ENCODE measurements at places on chromosomes 11 and 22.

DNA sequence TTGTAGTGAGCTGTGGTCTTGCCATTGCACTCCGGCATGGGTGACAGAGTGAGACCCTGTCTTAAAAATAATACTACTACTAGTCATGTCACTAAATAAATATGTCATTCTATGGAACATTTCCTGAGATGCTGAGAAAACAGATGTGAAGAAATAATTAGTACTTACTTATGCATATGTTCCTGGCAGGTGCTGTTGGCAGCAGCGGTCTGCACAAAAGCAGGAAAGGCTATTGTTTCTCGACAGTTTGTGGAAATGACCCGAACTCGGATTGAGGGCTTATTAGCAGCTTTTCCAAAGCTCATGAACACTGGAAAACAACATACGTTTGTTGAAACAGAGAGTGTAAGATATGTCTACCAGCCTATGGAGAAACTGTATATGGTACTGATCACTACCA, 8.8 kb downstream of the ARCN1 start:
- no peak for DNase-seq

DNA sequence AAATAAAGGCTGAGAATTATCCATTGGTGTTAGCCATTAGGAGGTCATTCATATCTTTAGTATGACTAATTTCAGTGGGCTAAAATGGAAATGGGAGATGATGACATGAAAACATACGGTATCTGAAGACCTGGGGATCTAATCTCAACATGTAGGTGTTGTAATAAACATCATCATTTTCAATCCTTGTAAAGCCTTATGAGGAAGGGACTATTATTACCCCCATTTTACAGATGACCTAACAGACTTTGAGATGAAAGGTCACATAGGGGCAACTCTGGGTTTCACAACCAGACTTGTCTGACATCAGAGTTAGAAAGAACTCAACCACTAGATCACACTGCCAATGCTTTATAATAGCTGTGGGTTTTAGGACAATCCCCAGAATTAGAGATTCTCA, 34.8 kb upstream of the TMEM135 start:
- DNase-seq, result no peak

DNA sequence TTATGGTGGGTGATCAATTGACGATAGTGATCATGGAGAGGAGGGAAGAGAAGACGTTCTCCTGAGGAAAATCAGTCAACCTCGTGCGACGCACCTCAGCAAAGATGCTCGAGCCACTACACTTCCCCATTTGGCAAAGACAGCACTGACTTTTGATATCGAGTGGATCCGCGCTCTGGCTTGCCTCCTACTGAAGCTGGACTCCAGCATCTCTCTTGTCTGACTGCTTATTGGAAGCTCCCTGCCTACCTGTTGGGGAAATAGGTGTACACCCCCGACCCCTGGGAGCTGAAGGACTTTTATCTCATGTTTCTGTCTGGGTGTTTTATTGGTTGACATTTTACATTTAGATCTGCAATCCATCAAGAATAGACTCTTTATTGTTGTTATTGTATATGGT, 476.8 kb upstream of the B3GAT1 start:
- no peak for DNase-seq

GRCh38 chr11:122393209-122393860, 262.2 kb upstream of the UBASH3B start:
- no peak for DNase-seq

GRCh38 chr22:34015642-34016041, 95.4 kb upstream of the LARGE1 start:
- DNase-seq, result no peak

DNA sequence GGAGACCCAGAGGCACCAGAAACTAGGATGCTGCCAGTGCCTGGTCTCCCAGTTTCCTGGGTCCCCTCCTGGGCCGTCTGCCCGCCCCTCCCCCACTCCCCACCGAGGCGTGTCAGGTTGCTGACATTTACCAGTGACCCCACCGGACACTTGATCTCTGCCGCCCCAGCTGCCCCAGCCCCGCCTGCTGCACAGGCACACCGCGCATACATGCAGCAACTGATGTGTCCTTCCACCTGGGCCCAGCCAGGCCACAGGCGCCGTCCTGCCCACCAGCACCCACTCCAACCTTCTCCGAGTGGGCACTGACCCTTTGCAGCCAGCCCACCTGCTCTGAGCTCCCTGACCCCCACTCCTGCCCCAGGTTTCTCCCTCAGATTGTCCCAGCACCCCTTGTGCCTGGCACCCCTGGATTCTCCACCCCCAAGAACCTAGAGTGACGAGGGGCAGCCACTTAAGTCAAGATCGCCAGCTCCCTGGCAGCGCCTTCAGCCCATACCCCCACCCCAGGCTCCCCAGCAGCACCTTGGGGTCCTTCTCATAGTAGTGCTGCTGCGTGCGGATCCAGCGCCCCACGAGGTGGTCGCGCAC, 548 bp downstream of the PYGM start:
- DNase-seq, result no peak

- no peak for DNase-seq
Observed at GRCh38 chr11:134243913-134244312, 9.2 kb downstream of the THYN1 start.

GRCh38 chr11:64852804-64853509, 8.5 kb upstream of the CDC42BPG start:
- DNase-seq, result no peak

GRCh38 chr11:126790550-126791081, 210.0 kb downstream of the KIRREL3 start:
- no peak for DNase-seq

- DNase-seq, result no peak
Observed at GRCh38 chr22:36682811-36683210, 20.7 kb downstream of the CACNG2 start.

DNA sequence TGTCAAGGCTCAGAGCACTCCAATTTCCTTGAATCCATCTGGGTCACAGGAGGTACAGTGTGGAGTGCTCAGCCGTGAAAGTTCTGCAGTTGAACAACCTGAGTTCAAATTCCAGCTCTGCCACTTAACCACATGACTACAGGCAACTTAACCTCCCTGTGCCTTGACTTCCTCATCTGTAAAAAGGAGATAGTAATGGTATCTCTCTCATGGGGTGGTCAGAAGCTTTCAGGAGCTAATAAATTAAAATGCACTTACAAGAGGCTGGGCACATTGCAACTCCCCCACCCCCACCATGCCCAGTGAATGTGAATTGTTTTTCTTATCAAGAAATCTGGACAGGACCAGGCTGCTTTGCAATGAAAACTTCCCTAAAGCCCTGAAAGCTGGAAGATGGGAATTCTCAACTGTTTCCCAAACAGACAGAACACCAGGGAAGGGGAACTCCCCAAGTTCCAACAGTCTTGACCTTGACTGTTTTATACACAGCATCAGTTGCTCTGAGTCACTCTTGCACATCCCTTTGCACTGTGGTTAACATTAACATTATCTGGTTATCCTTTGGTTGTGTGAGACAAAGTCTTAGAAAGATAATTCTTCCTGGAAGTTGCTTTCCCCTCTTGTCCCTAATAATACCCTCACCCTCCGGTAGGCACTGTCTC, 137.0 kb downstream of the SLC1A2 start:
- DNase-seq, result no peak

DNA sequence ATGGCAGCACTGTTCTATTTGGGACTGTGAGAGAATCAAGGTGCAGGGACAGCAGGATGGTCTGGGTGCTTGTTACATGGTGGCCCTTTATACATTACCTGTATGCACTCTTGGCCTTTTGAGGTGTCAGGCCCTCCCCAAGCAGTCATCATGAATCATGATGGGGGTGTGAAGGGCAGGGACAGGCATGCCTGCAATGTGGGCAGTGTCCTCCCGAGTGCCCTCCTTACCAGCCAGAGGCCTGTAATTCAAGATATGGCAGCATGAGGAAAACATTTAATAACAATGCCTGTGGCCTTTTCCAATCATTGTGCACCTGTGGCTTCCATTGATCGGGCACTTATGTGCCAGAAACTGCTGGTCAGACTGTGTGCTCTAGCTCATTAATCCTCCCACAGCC, 25.5 kb upstream of the CYP2D6 start:
- DNase-seq, result no peak

- no peak for DNase-seq
Observed at GRCh38 chr11:65634109-65634436, 3.8 kb upstream of the SIPA1 start.

DNA sequence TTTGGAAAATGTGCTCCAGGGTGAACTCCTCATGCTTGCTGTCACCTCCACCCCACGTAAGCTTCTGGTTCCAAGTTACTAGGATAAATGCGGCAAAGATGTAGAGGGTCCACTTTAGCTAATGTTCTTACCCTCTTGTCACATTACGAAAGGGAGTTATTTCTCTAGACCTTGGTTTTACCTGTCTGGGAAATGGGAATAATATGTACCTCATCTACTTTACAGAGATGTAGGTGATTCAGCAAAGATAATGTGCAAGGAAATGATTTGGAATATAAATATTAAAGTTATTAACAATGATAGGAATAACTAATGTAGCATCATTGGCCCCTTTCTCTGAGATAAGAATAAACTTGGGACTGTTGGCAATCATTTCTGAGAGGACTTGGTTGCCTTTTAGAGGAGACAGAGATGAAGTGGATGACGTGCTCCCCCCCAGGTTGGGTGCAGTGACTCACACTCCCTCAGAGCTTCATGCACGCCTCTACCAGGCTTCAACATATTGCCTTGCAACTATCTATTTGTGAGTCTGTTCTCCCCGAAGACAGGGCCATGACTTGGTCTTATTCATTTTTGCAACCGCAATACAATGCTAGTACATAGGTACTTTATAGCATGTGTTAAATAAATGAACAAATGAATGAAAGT, 97.1 kb downstream of the ME3 start:
- DNase-seq, result no peak

DNA sequence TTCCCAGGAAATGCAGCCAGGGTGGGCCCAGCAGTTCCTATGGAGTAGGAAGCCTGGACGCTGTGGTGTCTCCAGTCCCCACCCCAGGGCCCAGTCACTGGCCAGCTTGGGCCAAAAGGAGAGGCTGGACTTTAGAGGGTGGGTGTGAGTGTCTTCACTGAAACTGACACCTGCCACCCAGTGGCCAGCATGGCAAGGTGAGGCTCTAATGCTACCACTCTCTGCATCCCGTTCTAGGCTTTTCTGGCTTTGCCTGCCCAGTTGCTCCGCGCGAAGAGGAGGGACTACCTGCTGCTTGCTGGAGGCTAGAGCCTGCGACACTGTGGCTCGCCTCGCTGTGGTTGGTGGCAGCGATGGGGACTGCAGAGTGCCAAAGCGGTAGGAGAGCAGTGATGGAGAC, 35.4 kb downstream of the C22orf42 start:
- DNase-seq, result no peak

Measured in activated T-cell treated with anti-CD3 and anti-CD28 coated beads for 48 hours (primary cell).